ENCODE measurements at places on chromosomes 4 and X.

DNA sequence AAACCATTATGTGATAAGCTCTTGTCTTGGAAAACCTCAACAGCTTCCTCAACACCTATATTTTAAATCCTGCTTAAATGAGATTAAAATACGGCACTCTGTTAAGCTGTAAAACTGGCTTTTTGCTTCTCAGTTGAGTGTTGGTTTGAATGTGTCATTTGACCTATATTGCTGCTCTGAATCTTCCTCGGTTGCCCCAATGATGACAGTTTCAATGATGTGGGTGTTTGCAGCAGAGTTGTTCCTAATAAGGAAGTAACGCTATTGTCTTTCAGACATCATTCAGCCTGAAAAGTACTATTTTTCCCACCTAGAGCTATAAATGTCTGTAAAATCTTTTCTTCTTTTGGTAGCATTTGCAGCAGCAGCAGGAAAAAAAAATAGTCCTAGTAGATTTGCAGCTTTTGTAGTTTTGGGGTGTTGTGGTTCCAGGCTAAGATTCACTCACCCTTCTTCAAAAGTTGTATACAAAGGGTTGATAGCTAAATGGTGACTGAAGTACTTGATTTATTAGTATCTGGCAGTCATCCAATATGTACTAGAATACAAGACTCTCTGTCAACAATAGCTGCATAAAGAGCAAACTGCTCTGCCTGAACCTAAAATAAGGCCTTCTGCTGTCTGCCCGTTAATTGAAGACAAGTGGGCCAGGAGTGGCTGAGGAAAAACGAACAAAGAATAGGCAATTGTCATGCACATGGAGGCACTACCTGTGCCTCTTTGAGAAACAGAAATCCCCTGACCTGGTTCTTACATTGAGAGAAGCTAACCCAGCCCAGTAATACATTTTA lies 333.1 kb downstream of the IL1RAPL1 start:
- DNase-seq, result no peak

GRCh38 chr4:74794382-74795010 lies at the start of gene BTC:
Gene BTC, minus strand, starts transcription at chr4:74794523. Its CDS starts 198 bp downstream, at chr4:74794325.
- no peak for DNase-seq

GRCh38 chr4:9859810-9860209 lies 78.4 kb downstream of the DRD5 start:
- DNase-seq, result no peak

- DNase-seq, result no peak
These were observed 209.2 kb downstream of the LHFPL1 start for GRCh38 chrX:112470551-112470950.

- no peak for DNase-seq
These were observed 66.6 kb downstream of the ING2 start for GRCh38 chr4:183571350-183571941.

- no peak for DNase-seq
These were observed 29.4 kb downstream of the SNX25 start for GRCh38 chr4:185238750-185239149.

DNA sequence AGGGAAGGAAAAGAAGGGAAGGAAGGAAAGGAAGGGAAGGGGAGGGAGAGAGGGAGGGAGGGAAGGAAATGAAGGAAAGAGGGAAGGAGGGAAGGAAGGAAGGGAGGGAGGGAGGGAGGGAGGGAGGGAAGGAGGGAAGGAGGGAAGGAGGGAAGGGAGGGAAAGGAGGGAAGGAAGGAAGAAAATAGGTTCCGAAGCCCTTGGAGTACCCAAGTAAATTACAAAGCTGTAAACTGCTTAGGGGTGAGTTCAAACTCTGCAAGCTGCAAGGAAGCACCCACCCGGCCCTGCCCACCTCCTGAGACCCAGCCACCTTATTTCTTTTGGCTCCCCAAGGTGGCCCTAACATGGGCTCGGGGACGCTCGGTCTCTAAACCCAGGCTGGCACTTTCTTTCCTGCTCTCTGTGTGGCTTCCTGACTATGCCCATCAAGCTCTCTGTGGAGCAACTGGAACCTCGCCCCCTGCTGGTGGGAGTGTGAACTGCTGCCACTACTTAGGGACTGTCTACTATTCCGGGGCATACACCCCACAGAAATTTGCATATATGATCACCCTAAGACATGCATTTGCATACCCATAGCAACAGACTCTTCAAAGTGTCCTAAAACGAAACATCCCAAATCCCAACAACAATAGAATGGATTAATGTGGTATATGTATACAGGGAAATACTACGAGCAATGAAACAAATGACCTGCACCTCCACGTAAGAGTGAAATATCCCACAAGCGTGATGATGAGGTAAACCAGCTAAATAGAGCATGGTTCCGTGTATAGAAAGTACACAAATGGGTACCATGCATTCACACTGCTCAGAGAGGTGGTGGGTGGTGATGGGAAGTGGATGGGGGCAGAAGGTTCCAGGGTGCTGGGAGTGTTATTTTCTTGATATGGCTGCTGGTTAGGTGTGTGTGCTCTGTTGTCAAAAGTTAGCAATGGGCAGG lies 151.7 kb upstream of the TBL1X start:
- DNase-seq, result peak; percentile 41

DNA sequence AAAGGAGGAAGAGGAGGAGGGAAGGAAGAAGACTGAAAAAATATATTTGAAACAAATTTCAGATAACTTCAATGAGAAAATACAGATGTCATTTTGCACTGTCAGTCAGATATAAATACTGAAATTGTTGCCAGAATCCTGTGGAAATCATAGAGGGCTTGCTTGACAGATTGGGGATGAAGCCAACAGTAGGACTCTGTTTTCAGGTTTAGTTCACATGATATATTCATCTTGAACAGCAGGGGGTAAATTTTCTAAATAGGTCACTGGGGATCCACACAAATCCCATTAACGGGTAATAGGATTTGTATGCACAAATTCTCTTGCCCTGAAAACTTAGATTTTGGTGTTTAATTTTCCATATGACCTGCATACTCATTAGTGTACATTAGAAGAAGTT lies 103.3 kb upstream of the PCDH18 start:
- DNase-seq, result no peak

DNA sequence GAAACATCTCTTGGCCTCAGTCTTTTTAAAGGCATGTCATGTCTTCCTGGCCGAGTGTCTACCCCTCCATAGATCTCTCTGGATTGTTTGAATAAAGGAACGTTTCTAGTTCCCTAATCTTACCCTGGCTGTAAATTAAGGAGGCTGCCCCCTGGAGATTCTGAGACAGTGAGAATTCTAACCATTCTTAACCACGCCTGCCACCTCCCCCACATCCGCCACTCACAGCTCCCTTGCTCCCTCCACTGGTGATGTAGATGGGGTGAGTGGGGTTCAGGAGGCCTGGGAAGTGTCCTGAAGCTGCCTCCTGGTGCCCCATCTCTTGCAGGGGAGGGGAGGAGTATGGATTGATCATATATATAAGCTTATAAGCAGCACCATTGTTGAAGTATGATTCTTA lies 48.0 kb upstream of the TRIM2 start:
- no peak for DNase-seq

GRCh38 chr4:96035727-96036126 lies 195.8 kb downstream of the PDHA2 start:
- DNase-seq, result no peak
